Activated CD4-positive, alpha-beta T cell treated with anti-CD3 and anti-CD28 coated beads, Interleukin-2, amount 50 U/mL, for 48 hours (primary cell): ENCODE measurements at places on chromosomes 2 and 18.

GRCh38 chr18:5275872-5276271 lies 19.7 kb downstream of the ZBTB14 start:
- no peak for DNase-seq

GRCh38 chr2:178449700-178450523 lies 1.1 kb downstream of the PRKRA start:
- DNase-seq = no peak

- no peak for DNase-seq
Measured at GRCh38 chr18:34039611-34040010, 185.1 kb downstream of the NOL4 start.

DNA sequence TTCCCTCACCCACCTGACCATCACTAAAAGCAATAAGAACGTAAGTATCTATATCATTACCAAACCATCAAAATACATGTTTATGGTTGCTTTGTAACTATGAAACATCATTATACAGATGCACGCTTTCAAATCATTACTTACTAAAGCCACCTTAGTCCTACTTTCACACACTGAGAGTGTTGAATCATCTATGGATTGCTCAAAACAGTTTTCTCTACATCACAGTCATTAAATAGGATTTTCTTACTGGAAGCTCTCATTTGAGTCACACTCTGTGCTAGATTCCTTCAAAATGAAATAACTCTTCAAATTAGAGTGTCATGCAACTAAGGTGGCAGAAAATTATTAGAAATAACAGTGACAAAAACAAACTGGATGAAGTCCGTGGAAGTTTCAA lies 878.4 kb downstream of the CPS1 start:
- no peak for DNase-seq

- no peak for DNase-seq
Measured at GRCh38 chr2:48346124-48346536, 183.8 kb upstream of the STON1 start.

- no peak for DNase-seq
Measured at GRCh38 chr2:213167271-213167930, 16.0 kb upstream of the IKZF2 start.

GRCh38 chr2:23441414-23441813 lies 56.4 kb downstream of the KLHL29 start:
- no peak for DNase-seq

DNA sequence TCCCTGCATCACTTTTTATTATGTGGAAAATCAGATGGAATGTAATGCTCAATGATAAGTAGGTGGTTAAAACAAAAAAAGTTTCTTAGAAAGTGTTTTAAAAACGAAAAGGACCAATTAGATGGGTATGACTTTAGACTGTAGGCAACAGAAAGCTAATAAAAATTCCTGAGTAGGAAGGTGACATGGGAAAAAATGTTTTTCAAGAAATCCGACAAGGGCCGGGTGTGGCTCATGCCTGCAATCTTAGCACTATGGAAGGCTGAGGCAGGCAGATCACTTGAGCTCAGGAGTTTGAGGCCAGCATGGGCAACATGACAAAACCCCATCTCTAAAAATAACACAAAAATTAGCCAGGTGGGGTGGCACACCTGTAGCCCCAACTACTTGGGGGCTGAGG lies 126.1 kb downstream of the THADA start:
- no peak for DNase-seq

- DNase-seq = no peak
Measured at GRCh38 chr18:580154-580553, at the start of gene CETN1. TSS of gene CETN1 (plus strand) at chr18:580380. CDS start at chr18:580409, 29 bp downstream.

DNA sequence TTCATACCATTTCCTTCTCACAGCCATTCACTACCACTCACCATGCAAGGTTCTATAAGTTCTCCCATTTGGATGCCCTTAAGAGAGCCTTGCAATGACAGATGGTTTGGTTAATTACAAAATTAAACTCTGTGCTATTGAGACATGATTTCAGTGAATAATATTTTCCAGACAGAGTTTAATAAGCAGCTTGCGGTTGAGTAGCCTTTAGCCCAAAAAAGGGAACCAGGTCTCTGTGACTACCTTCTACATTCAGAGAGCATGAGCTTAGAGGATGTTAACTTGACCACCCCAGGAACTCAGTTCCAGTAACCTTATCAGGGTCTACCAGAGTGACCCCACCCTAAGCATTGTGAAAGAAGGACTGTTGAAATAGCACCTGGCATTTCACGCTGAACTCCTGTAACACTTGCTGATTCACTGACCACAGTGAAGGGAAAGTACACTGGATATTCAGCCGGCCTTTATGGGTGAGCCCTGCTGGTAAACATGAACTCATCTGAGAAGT lies 1173.1 kb upstream of the ZEB2 start:
- no peak for DNase-seq

DNA sequence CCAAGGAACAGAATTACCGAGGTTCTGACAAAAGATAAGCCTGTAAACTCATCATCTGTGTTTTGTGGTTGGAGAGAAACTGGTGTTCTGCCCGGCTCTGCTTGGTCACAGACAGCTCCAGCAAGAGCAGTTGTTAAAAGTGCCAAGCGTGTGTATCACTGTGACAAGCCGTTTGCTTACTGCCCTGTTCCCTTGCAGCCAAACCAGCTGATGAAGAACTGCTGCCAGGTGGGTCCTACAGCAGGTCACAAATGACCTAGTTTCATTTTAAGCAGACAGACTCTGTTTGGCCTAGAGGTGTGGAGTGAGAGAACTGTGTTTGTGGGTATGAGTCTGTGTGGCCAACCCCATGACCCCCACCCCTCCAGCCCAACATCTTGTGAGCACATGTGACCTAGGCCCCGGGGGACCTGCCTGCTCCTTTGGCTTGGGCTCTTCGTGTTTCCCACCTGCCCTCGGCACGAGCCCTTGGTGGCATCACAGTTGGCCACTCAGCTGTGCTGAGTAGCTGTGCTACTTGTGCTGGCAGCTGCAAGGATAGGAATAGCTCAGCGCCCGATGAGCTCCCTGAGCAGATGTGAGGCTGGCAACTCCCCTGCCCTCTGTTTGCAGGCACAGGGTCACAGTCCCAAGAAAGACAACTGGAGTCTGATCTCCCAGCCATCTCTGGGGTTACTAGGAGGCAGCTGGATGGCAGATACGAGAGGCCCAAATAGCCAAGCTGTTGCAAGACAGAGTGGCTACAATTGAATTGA lies 9.7 kb downstream of the OXER1 start:
- DNase-seq = no peak

DNA sequence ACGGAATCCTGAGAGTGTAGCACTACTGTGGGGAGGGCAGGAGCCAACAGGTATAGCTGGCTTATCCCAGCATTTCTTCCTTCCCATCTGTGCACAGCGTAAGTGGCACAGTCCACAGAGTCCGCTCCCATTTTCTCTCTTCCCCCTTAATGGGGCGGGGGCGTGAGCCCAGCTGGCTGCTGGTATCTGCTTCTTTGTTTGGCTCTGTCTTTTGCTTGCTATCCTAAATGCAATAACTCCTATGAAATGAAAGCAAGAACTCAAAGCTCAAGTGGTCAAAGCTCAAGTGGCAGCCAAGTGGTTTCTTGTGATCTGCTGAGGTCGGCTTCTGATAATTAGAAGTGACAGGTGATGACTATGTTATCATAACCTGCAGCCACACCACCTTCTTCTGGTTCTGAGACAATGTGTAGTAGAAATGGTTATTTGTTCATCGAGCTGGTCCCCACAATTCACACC lies 192.7 kb downstream of the PLCL1 start:
- DNase-seq = no peak

DNA sequence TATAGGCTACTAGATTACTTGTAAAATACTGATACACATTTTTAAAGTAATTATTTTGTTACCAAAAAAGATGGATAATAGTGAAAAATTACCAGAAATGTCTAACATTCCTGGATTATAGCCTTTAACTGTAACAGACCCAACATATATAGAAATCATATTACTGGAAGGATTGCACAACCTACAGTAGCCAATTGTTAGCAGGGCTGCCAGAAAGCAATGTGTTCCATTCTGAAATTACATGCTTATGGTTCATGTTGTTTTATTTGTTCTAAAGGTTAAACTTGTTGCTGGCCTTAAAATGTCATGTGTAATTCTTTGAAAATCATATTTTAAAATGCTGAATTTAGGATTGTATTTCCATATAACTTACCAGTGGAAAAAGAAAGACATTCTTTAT lies 793.6 kb upstream of the ACVR2A start:
- DNase-seq = no peak

DNA sequence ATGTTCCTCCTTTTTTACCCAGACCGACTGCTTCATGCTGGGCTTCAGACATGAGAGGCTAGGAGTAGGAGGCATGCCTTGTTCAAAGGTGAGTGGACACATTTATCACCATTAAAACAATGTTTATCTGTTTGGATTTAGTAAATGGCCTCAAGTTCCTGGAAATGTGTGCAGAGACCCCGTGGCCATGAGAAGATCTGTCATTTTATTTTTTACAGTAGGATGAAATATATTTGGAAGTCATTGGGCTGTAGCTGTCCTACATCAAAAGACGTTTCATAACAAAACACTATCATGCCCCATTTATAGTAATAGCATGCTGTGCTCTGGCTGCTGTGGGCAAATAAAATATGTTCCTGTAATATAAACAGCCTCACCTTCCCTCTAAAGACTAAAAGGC lies 403.9 kb upstream of the TNP1 start:
- DNase-seq = no peak

GRCh38 chr2:230946429-230947234 lies 21.6 kb upstream of the GPR55 start:
- no peak for DNase-seq
